ENCODE measurements at places on chromosomes 7 and 10. TPM values are rescaled to one million over a fixed set of nuclear protein-coding genes. Genes with fewer than 3 reads are reported as not detected.
A peak's percentile ranks its signal among the peaks of the same experiment; 100 is the strongest.

The SCRN1 gene
- total RNA-seq, result 144 TPM

The HGF gene
- total RNA-seq, result 4.3 TPM

The MPP7 gene
- 8.9 TPM for total RNA-seq

The COL26A1 gene
- total RNA-seq, result 15.4 TPM

The CLDN3 gene
- 3.9 TPM for total RNA-seq

The MYL7 gene
- total RNA-seq, result 0.66 TPM

The GNAI1 gene
- 66.3 TPM for total RNA-seq

The SLC39A12 gene
- 46.9 TPM for total RNA-seq

The MAT1A gene
- total RNA-seq, result 0.50 TPM

The SMKR1 gene
- 2.4 TPM for total RNA-seq

The PIP gene
- not detected for total RNA-seq

The PPP1R17 gene
- 1.8 TPM for total RNA-seq

The AMPH gene
- 37.3 TPM for total RNA-seq

The GRM3 gene
- 22.1 TPM for total RNA-seq

The C10orf95 gene
- not detected for total RNA-seq

GRCh38 chr10:127115100-127115499 lies 81.3 kb downstream of the INSYN2A start:
- DNase-seq, result no peak

GRCh38 chr10:126867567-126868365 lies 37.5 kb upstream of the DOCK1 start:
- no peak for DNase-seq

- no peak for DNase-seq
Measured at GRCh38 chr7:50397320-50397970, 52.7 kb downstream of the FIGNL1 start.

- DNase-seq, result peak; percentile 77
Measured at GRCh38 chr7:8418629-8419245, 14.7 kb upstream of the NXPH1 start.

GRCh38 chr10:116521424-116522290 lies 24.1 kb upstream of the PNLIP start:
- DNase-seq, result peak; percentile 24

DNA sequence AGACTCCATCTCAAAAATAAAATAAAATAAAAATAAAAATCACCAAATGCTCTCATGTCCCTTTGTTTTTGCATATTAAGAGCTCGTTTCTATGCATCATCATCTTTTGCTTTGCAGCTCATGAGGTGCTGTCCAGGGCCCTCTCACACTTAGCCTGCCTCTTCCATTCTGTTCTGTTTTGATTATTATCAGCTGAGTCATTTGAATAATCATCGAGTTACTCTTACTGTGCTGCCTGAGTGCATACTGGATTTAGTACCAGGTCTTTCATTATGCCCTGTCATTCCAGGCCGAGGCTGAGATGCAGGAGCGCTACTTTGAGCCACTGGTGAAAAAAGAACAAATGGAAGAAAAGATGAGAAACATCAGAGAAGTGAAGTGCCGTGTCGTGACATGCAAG lies 33.0 kb downstream of the UCMA start:
- no peak for DNase-seq

- peak; percentile 73 for DNase-seq
Measured at GRCh38 chr7:31051598-31052486, at the start of gene ADCYAP1R1. Gene ADCYAP1R1, plus strand, starts transcription at chr7:31052308. Its CDS starts 10,957 bp downstream, at chr7:31063265.

DNA sequence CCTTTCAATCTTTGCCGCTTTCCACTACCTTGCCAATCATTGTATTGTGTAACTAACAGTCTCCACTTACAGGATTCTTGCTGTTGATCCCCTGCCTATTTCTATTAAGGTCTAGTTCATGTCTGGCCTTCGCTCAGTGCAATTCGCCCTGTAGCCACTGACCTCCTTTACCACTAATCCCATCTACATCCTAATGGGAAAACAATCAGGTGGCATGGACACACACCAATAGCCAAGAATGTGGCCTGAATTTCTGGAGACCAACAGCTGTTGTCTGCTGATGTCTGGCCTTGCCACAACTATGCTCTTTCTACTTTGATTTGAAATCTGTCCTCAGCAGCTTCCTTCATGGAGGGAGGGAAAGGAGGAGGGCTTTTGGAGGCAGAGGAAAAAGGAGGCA lies 546.2 kb downstream of the SORCS3 start:
- DNase-seq, result no peak

GRCh38 chr7:67788669-67789068 lies 792.0 kb downstream of the TYW1 start:
- no peak for DNase-seq

- DNase-seq, result no peak
Measured at GRCh38 chr10:97714401-97715258, 1.1 kb downstream of the MARVELD1 start.

DNA sequence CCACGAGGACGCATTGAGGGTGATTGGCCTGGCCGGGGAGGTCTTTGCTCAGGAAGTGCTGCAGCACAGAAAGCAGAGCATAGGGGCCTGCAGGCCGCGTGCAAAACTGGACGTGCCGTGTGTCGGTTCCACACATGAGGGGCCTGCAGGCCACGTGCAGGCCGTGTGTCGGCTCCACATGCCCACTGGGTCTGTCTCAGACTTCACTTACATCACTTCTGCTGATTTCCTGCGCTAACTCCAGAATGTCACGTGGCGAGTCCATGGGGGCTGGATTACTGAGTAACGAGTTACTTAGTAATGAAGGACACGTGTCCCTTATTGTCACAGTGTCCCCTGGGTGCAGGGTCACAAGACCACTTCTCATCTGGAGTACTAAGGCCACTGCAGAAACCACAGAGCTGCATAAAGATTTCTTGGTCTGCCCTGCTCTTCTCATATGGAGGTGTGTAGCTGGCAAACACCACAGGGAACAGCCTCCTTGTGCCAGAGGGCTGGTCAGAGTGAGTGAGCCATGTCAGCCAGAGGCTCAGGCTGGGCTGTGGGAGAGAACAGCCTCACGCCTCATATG lies 60.8 kb downstream of the GDI2 start:
- no peak for DNase-seq

- DNase-seq, result no peak
Measured at GRCh38 chr10:96417441-96417840, 58.6 kb upstream of the OPALIN start.

GRCh38 chr10:103681617-103682399 lies 173.6 kb downstream of the SH3PXD2A start:
- no peak for DNase-seq

DNA sequence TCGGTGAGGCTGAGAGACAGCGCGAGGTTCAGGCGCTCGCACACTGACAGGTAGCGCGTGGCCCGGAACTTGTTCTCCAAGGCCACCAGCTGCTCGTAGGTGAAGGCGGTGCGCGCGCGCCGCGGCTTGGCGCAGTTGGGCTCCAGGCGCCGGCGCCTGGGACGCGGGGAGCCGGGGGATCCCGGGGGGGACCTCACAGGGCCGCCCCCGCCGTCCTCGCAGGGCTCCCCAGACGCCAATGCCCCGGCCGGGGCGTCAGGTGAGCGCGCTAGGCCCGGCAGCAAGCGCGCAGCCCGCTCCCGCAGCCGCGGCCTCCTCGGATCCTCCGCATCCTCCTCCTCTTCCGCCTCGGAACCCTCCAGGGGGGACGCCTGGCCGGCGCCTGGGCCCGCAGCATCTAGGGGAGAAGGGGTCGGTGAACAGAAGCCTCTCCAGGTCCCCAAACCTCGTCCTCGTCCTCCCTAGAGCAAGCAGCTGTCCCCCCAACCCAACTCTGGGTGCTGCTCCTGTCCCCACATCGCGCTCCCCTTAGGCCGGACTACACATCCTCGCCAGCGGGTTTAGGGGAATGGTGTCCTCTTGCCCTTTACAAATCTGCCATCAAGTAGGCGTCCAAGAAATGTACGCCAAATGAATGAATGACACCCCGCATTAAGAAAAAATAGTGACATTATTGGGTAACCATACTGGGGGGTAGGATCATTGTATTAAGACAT lies 1.9 kb downstream of the NKX1-2 start:
- DNase-seq, result peak; percentile 68

GRCh38 chr7:5703572-5704533 lies 77.6 kb downstream of the RNF216 start:
- DNase-seq, result no peak

- DNase-seq, result no peak
Measured at GRCh38 chr7:100887516-100888290, 1.8 kb downstream of the UFSP1 start.

- no peak for DNase-seq
Measured at GRCh38 chr10:10392511-10392910, 625.2 kb upstream of the CELF2 start.

DNA sequence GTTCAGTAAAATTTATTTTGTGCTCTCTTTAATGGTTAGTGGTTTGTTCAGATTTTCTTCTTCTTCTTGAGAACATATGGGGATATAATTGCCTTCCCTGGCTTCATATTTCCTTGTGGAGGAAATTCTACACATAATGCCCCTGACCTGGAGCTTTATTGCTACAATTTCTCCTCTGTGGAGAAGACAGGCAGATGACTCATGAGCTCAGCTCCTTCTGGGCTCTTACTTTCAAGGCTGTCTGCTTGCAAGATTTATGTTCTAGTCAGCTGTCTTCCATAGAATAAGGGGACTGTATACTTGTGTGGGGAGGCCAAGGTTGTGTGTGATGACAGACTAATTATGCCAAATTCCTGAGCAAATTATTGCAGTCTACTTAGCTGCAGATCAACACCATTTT lies 1.6 kb downstream of the LRRD1 start:
- no peak for DNase-seq

DNA sequence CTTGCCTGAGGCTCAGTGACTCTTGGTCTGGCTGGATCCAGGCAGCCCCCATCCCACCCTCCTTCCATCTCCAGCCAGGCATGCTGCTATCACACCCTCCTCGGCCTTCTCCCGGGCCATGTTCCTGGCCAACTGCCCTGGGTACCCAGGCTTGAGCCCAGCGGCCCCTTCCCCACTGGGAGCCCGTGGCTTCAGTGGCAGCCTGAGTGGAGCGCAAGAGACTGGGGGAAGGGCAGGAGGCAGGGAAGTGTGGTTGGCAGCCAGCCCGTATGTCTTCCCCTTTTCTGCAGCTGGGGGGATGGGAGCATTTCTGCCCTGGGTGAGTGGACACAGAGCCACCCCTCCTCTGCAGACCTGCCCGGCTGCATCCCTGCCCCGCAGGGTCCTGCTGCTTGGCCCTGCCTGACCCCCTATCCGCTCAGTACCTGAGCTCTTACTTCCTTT lies 148.5 kb downstream of the ARHGAP22 start:
- peak; percentile 80 for DNase-seq

GRCh38 chr7:88155756-88156155 lies 64.1 kb downstream of the SRI start:
- no peak for DNase-seq

GRCh38 chr7:90411510-90411909 lies 8.2 kb downstream of the CLDN12 start:
- no peak for DNase-seq

DNA sequence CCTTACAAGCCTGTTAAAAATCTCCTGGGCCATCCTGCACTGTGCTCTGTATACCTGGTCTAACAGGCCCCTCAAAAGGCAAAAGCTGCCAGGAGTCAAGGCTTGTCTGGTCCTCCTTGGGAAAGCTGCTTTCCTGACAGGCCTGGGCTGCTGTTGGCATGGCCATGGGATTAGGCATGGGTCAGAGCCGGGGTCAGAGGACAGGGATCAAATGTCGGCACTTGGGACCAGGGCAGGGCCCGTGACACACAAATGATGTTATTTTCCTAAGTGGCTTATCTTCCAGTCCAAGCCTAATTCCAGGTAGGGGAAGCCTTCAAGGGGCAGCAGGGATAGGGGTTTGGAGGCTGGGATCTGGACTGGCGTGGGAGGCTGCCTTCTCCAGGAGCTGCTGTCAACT lies 191.5 kb upstream of the GPR26 start:
- DNase-seq, result no peak

- DNase-seq, result no peak
Measured at GRCh38 chr10:30694518-30695228, 65.1 kb upstream of the LYZL2 start.

DNA sequence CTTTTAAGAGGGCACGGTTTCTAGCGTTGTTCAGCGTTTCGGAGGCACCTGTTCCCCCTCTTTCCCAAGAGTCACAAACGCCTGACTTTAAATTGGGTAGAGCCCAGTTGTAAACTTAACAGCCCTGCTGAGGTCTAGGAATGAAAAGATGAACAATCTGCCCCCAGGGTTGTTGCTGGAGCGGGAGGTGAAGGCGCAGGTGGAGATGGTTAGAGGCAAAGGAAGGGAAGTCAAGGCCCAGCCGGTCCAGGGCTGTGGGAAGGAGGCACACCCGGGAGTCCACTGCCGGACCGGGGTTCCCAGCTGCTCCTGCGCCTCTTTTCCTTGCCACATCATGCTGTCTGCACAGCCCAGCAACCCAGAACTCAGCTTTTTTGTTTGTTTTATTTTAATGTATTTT lies 770 bp downstream of the PRXL2A start:
- no peak for DNase-seq

DNA sequence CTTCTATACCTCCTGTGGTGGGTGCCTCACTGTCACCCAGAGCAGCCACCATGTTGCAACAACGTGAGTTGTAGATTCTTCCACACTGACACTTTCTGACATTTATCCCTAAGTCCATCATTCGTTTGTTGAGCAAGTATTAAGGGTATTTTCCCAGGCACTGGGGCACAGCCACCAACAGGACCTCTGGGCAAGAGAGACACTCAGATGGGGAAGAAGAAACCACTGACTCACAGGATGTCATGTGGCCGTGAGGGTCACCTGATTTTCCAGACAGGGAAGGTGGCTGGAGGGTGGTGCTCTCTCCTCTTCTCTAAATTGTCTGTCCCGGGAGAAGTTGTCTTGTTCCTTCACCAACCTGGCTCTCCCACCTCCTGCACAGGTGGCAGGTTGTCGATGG lies 51.7 kb upstream of the PPIF start:
- DNase-seq, result no peak

DNA sequence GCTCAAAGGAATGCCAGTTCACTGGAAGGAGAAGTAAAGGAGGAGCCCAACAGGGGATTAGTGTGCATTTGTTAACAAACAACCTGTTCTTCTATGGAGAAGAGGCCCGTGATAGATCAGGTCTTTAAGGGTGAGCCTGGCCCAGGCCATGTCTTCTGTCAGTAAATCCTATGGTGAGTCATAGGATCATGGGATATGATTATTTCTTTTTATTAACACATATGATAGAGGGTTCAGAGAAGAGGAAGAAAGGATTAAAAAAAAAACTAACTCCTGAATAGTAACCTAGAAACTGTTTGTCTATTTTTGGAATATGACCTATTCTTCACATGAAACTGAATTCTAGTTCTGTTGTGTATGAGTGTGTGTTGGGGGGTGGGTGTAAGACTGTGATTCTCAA lies 70.4 kb downstream of the GPR158 start:
- DNase-seq, result no peak
